ENCODE measurements at places on chromosomes 6 and 20.

- DNase-seq, result no peak
Measured at GRCh38 chr20:57394121-57395082, 3.2 kb downstream of the RBM38 start.

DNA sequence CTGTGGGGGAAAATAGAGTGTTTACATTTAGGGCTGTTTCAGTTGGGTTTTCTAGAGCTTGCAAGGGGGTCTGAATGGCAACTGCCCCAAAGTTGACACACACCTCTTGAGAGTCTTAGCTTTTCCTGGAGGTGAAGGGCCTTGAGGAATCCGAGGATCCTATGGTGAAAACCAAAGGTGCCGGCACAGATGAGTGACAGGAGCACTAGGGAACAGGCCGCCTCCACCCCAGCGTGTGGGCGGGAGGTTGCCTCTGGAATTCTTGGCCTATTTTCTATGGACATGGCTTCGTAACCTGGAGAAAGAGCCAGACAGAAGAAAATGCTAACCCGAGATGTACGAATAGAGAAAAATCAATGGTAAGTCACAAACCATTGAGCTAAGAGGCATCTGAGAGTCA lies 283.2 kb upstream of the FOXQ1 start:
- DNase-seq, result peak; percentile 27

- no peak for DNase-seq
Measured at GRCh38 chr20:37394543-37395409, 48.8 kb downstream of the SRC start.

- DNase-seq, result no peak
Measured at GRCh38 chr20:16707674-16708073, 22.2 kb upstream of the SNRPB2 start.

GRCh38 chr6:45075246-45075645 lies 252.9 kb upstream of the RUNX2 start:
- no peak for DNase-seq

DNA sequence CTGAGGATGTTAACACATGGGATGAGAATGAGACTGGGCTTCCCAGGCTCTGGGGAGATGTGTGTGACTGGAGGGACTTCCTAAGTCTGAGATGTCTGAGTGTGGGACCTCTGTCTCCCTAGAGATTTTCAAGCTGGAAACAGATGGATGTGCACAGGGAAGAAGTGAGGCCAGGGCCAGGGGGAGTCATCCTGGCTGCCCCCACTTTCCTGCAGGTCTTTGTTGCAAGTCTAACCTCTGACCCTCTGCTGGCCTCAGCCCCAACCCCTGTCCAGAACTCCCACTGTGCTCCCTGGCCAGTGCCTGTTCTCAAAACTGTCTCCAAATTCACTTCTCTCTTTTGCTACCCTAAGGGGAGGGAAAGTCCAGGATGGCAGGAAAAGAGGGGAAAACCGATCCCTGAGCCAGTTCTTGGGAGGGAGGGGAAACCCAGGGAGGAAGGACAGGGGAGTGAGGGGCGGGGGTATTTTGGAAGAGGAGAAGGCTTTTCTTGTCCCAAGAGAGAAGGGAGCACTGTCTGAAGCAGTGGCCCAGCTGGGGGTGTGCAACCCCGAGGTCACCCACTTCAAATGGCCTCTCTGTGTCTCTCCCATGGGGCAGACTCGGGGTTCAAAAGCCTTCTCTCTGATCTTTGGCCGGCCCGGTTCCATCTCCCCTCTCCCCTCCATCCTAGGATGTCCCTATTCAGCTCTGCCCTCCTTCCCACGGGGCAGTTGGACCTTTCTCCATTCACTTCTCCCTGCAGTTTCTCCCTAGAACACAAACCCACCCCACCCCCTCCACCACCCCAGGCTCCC lies 3.1 kb downstream of the PPP1R18 start:
- no peak for DNase-seq

GRCh38 chr20:21510414-21511384 lies 3.2 kb downstream of the NKX2-2 start:
- DNase-seq, result peak; percentile 13
